ENCODE measurements at places on chromosomes 5 and 9.

DNA sequence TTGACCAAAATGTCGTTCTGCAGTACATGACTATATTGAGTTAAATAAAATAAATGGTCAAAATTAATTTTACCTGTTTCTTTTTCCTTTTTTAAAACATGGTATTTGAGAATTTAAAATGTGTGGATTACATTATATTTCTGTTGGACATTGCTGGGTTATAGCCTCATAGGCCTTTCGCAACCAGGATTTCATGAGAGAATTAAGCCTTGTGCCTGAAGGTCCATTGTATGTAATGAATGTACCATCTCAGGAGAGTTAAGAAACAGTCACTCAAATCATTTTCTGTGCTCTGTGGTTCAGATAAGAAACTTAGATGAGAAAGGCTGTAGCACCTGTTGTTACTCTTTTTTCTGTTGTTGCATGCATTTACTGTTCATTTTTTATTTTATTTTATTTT is 103.5 kb downstream of the ANGPTL2 start:
- no peak for DNase-seq

DNA sequence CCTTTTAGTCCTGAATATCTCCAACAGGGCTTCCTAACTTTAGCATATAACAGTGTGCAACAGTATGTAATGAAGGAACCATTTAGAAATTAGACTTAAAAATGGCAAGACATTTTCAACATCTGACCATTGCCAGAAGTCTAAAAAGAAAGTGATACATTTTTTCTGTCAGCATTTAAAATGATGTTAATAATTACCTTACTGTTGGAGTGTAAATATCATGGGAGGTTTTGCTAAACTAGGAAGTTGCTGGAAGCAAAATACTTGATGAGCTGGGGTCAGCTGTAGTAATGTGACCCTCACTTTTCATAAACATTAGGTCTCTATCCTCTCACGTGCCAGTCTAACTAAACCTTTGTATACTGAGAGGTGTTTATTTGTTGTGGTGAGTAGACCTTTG is 68.8 kb downstream of the NTRK2 start:
- DNase-seq = no peak

DNA sequence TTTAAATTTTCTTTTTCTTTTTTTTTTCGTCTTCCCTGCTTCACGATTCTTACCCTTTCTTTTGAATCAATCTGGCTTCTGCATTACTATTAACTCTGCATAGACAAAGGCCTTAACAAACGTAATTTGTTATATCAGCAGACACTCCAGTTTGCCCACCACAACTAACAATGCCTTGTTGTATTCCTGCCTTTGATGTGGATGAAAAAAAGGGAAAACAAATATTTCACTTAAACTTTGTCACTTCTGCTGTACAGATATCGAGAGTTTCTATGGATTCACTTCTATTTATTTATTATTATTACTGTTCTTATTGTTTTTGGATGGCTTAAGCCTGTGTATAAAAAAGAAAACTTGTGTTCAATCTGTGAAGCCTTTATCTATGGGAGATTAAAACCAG is 352.2 kb downstream of the NTRK2 start:
- DNase-seq = no peak

DNA sequence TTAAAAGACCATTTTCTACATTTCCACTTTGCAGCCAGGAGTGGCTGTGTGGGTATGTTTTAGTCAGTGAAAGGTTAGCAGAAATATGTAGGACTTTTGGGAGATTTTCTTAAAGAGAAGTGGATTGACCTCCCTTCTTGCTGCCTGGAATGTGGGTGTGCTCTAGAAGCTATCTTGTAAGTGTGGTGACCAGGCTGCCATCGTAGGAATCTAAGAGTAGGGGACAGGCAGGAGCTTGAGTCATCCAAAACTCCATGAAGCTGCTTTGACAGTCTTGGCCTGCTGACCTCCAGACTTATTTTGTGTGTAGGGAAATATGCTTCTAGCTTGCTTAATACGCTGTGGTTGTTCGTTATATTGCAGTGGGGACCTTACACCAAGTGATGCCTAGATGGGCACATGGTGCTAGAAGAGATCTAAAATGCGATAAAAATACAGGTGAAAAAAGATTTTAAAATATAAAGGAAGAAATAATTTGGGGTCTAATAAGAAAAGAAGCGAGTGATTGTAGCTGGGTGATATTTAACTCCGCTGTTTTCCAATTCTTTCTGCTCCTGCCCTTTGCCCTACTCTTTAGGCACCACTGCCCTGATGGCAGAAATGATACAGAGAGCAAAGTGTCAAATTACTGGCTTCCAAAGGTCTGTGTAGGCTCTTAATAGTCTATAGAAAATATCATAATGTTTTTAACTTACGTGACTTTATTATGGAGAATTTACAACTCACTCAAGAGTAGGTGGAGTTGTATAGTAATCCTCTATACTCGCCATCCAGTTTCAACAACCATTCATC is 298.2 kb upstream of the ZNF608 start:
- DNase-seq = no peak

DNA sequence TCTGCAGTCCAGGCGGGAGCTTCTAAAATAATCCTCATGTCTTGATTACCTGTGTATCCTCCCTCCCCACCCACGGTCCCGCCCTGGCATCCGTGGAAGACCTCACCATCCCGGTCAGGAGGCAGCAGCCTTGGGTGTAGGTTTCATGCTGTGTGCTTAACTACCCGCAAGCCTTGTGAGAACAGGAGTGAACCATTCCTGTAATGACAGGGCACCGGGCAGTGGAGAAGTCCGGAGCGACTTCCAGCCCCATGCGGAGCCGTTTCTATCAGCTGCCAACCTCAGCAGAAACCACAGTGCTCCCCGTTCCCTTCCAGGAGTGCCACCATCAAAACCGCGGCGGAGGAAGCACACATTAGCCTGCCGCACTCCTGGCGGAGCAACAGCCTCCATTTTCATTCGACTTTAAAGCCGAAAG is 123.5 kb upstream of the LMX1B start:
- no peak for DNase-seq

DNA sequence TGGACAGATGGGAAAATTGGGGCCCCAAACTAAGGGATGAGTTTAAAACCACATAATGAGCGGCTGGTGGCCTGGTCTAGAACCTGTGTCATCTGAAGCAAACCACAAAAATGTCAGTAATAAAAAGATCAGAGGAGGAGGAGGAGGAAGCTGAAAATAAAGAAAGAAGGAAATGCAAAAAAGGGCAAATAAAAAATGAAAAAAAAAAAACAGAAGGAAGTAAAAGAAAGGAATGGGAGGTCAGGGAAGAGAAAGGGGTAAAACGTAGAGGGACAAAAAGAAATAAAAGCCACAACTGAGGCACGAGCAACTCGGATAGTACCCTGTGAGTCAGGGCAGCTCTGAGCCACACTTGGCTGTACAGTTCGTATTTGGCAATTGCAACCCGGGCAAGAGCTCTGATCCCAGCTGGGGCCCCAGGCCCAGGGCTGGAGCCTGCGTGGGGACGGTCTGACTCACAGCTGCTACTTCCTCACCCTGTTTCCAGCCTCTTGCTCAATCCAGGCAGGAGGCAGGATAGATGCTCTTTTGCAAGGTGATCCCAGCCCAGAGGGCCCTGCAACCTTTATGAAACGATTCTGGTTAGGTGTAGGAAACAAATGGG is 137.9 kb upstream of the TRIM32 start:
- no peak for DNase-seq

GRCh38 chr5:176186107-176186506 is 52.1 kb upstream of the SIMC1 start:
- no peak for DNase-seq

- no peak for DNase-seq
Measured at GRCh38 chr5:118220556-118221195, 767.7 kb downstream of the DTWD2 start.

GRCh38 chr5:166324372-166324771 is 1967.1 kb upstream of the WWC1 start:
- DNase-seq = no peak

- DNase-seq = no peak
Measured at GRCh38 chr9:89633404-89633803, 28.6 kb downstream of the GADD45G start.

GRCh38 chr5:171416160-171417049 is 3.0 kb upstream of the FGF18 start:
- no peak for DNase-seq

- no peak for DNase-seq
Measured at GRCh38 chr5:41346609-41347008, 133.3 kb upstream of the C6 start.

GRCh38 chr9:133237035-133237731 is 28.1 kb upstream of the OBP2B start:
- no peak for DNase-seq

GRCh38 chr5:15388866-15389265 is 111.1 kb upstream of the FBXL7 start:
- no peak for DNase-seq

DNA sequence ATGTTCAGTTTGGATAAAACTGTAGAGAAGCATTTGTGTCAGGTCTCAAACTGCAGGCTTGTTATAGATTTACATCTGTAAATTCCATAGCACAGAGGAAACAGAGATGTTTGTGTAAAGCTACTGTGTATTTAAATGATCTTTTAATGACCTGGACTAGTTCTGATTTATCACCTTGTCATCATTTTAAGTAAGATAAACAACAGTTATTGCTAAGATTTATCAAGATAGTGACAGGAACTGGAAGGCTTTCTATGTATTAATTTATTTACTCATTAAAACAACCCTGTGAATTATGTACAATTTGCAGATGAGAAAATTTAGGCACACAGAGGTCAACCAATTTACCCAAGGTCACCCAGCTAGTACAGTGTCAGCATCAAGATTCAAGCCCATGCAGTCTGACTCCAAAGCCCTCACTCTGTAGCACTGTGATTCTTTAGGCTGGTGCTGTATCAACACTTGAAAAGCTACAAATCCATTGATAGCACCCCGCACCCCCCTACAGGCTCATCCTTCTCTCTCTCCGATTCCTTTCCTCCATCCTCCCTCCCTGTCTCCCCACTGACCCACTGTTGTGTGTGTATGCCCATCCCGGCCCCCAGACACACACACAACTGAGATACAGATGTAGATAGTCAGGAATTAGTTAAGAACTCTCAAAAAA is 184.5 kb downstream of the FBN2 start:
- DNase-seq = no peak

- DNase-seq = no peak
Measured at GRCh38 chr5:111252799-111253545, 28.8 kb downstream of the CAMK4 start.

- DNase-seq = no peak
Measured at GRCh38 chr9:31612336-31613030, 772.0 kb upstream of the ACO1 start.

DNA sequence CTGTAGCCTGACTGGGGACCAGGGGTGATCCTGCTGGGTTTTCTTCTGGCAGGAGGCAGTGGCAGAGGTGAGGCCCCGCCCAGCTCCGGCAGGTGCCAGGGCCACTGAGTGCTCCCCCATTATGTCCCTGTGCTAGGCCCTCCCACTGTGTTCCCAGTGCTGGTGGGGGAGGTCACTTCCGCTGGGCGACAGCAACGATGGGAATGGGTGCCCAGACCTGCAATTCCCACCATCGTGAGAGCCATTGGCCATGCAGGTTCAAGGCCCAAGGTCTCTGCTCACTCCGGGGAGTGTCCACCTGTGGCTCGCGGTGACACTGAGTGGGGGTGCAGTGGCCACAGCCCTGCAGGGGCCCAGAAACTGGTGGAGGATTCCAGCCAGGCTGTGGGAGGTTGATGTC is 98.6 kb downstream of the RXRA start:
- DNase-seq = no peak

- DNase-seq = no peak
Measured at GRCh38 chr9:78280982-78281668, 15.8 kb upstream of the PSAT1 start.

- peak; percentile 47 for DNase-seq
Measured at GRCh38 chr9:4805191-4805918, 12.6 kb downstream of the RCL1 start.

GRCh38 chr9:96885424-96885823 is 31.1 kb upstream of the ZNF782 start:
- no peak for DNase-seq

GRCh38 chr9:132136151-132136780 is 25.6 kb upstream of the NTNG2 start:
- DNase-seq = no peak

DNA sequence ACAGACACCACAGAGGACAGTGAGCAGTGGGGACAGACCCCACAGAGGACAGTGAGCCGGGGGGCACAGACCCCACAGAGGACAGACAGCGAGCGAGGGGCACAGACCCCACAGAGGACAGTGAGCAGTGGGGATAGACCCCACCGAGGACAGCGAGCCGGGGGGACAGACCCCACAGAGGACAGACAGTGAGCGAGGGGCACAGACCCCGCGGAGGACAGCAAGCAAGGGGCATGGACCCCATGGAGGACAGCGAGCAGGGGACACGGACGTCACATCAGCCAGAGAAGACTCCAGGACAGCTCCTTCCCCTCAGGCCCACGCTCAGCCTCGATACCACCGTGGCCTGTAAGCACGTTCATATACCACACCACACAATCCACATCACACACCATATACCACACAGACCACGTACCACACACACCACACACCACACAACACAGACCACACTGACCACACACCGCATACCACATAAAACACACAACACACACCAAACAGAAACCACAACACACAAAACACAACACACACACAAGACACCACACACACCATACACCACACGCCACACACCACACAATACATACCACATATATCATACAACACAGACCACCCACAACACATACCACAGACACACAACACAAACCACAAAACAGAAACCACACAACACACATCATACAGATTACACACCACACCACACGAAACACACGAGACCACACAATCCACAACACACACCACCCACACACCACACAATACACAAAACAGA is 5.2 kb upstream of the ZDHHC11 start:
- DNase-seq = peak; percentile 12

GRCh38 chr5:118882666-118883065 is 105.7 kb downstream of the DTWD2 start:
- DNase-seq = no peak

DNA sequence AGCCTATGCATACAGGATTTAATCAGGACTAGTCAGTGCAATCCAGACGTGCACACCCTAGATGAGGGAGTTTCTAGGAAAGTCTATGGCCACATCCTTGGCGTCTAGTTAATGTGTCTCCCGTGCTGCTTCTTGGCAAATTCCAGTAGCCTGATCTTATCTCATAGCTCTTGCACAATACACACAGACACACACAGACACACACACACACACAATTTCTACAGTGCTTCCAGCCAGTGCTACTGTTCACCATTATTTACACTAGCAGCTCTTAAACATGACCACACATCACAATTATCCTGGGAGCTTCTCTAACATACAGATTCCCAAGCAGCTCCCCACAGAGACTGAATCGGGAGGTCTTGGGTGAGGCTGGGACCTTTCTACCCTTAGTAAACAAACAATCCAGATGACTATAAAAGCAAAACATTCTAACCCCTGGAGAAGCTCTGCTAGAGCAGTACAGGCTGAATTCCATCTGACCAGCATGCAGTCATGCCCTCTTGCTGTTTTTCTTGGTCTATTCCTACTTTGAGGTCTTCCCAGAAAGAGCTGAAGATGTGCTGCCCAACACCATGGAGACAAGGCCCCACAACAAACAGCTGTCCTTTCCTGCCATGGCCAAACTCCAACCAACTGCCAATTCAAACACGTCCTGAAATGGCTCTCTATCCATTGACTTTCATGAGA is 236.6 kb downstream of the DEPDC1B start:
- DNase-seq = no peak
